ENCODE measurements at places on chromosomes 5 and 9.

- no peak for DNase-seq
These were observed 49.2 kb upstream of the SHOC1 start for GRCh38 chr9:111843971-111844370.

DNA sequence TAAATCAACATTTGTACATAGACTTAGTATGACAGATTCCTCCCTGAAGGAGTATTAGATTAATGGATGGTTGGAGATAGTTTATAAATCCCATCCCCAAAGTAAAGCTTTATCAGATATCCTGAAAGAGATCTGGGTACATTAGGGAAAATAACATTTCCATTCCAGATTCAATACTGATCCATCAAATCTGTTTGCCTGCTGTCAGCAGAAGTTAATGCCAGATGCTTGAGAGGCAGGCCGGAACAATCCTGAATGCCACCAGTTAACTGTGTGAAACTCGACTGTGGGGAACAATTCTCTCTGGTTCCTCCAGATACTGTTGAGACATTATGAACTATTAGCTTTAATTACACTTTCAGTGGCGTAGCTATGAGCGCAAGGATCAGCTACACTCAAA lies 1166.8 kb downstream of the MAT2B start:
- no peak for DNase-seq

GRCh38 chr9:133932633-133933032 lies 59.5 kb downstream of the VAV2 start:
- DNase-seq: no peak

- no peak for DNase-seq
These were observed 195.0 kb downstream of the KIAA0825 start for GRCh38 chr5:94423411-94423810.

DNA sequence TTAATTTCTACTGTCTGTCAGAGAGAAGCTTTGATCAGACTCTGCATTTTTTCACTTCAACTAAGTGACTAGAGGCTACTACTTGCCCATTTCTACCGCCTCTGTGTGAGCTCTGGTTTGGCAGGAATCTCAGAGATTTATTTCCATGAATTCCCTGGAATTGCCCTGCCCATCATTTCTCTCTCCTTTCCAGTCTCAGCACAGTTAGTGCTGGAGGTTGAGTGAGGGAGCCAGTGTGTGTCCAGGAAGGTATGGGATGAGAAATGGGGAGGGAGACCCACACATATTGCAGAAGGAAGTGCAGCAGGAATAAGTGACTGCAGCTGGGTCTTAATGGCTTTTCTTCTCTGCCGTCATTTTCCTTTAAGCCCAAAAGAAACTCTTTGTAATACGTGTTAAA lies 443.1 kb upstream of the ZNF462 start:
- no peak for DNase-seq

DNA sequence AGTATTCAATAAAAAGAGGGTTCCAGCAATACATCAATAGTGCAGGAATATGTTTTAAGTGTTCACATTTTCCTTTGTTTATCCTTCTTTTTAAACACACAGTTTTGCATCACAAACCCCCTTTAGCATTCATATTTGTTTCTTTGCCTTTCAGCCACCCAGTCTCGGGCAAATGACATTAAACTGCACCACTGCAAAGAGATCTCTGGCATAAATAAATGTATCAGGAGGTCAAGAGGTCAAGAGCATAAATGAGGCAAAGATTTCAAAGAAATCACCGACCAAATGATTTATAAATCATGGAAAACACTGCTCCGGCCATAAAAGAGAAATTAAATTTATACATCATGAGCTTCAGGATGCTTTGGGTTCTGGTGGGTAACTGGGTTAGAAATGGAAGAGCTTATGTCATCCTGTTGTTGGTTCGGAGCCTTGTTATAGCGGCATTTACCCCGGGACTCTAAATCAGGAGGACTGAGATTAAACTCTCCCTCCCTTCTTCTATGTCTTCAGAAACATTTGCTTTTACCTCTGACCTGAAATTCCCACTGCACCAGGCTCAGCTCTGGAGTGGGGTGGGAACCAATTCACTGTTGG lies 449.6 kb upstream of the CLINT1 start:
- no peak for DNase-seq

DNA sequence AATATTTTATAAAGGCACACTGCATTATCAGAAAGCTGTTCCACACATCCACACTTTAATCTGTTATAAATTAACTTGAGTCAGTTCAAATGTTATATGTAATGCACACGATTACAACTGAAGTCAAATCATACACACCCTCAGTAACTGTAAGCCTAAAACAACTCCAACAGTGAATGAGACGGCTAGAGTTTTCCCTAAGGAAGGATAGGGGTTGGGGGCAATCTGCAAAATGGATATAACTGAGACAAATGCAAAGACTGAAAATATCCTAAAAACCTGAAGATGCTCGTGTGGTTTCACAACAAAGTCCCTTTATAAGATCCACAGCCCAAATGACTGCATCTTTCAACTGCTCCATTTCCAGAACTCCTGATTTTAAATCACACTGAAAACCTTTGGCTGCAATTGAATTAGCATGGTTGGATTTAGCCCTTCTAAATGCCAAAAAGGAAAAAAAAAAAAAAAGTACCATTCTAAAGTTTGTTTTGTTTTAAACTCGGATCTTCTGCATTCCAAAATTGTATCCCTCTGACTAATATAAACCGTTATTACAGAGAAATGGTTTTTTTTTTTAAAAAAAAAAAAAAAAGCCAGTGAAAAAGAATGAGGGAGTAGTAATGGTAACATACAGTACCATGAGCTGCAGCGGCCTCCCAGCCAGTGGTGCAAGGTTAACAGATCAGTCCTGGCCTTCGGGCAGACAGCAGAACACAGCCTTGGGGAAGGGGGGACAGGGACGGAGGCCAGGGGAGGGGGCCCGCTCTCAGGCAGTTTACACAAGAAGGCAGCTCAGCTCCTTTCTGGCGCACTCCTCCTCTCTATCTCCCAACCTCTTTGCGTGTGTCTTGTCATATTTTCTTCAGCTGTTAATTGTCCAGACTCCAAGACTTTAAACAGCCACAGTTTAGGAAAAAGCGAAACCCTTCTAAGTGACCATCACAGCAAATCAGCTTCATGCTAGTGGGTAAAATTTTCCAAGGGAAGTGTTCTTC lies 166.1 kb downstream of the BNC2 start:
- DNase-seq: no peak

- DNase-seq: no peak
These were observed 545.3 kb upstream of the PTPRD start for GRCh38 chr9:11158063-11158462.

DNA sequence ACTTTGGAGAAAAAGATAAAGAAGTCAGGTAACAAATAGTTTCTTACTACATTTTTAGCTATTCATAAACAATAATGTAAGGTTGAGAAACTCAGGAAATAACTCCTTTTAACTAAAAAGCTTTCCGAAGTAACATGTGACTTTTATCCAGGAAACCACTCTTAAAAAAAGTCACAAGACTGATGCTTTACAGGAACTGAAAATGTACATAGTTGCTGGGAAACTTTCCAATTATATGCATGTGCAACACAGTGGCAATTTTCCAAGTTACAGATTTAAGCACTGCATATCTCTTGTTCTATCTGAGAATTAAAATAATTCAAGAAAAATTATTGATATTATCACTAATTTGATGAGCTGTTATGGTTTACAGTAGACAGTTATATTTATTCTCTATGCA lies 105.2 kb downstream of the CDH10 start:
- no peak for DNase-seq

DNA sequence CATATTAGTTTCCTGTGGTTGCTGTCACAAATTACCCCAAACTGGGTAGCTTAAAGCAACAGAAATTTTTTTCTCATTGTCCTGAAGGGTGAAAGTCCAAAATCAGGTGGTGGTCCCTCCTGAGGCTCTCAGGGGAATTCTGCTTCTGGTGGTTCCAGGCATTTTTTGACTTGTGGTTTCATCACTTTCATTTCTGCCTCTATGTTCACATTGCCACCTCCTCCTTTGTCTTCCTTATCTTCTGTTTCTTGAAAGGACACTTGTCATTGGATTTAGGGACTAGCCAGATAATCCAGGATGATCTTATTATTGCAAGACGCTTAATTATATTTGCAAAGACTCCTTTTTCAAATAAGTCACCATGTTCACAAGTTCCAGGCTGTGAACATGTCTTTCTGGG lies 43.2 kb downstream of the KCNMB1 start:
- DNase-seq: no peak

DNA sequence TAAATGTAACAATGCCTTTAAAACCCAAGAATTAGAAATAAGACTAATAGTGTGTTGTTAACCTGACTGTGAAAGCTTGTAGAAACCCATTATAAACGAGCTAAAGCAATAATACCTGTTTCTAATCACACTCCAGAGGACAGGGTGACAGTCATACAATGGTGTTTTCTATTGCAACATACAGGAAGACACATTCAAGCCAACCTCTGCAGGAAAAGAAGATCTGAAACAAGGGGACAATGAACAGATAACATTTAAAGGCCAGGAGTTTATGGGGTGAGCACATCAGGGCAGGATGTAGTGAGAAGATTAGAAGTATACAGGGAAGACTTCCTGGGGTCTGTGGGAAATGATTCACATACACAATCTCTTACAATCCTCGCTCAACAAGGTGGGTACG lies 13.8 kb downstream of the BARHL1 start:
- DNase-seq: no peak

GRCh38 chr5:135738564-135738875 lies 95.9 kb upstream of the SLC25A48 start:
- DNase-seq: no peak

DNA sequence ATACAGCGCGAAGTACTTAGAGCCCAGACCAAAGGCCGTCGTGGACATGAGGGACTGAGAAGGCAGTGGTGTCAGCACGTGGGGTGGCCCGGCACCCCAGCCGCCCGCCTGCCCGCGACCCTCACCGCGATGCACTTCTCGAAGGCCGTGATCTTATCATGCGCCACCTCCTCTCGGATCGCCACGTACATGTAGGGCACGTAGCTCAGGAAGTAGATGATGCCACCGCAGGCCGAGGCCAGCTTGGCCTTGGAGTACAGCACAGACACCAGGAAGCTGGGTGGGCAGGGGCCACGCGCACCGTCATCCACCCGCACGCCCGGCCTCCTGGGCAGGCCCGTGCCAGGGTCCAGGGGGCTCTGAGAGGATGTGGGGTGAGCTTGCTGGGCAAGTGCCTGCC lies 11.0 kb downstream of the ABCA2 start:
- DNase-seq: no peak

GRCh38 chr9:38214432-38214831 lies 145.4 kb upstream of the SHB start:
- no peak for DNase-seq

DNA sequence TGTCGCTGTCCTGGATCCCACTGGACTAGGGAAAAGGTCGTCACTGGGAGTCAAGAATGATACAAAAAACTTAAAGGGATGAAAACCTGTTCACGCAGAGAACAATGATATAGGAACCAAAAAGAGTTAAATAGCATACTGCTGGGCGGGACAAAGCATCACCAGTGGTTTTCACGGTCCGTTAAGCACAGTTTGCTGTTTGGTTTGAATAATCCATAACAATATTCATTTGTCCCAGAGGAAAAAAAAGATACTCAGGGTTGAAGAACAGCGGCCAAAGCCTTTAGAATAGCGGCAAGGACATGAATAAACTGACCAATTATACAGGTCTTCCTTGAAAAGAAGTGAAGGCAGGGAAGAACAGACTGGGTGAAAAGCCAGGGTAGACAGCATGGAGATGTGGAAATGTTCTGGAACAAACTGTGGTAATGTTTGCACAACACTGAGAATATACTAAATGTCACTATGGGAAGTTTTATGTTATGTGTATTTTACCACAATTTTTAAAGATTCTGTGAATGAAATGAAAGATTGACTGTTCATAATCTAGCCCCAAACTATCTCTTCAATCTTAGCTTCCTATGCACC lies 60.8 kb downstream of the MTMR12 start:
- DNase-seq: no peak

DNA sequence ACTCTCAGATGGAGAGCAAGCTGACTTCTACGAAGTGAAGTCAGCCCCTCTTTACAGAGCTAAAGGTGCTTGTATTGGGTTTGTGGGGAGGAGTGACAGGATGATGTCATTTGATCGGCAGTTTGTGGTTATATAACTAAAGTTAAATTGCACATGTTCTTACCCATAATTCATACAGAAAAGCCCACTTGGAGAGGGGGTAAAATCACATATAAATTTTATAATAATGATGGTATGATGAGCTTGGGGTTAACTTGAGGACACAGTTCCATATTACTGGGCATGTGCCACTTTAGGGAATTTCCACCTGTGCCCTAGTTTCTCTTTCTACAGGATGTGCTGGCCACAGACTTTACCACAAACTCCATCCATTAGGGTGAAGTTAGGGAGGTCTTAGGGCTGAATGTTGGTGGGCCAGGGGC lies 1178.6 kb upstream of the CDH9 start:
- no peak for DNase-seq

- no peak for DNase-seq
These were observed 41.8 kb downstream of the COL27A1 start for GRCh38 chr9:114196979-114197622.

DNA sequence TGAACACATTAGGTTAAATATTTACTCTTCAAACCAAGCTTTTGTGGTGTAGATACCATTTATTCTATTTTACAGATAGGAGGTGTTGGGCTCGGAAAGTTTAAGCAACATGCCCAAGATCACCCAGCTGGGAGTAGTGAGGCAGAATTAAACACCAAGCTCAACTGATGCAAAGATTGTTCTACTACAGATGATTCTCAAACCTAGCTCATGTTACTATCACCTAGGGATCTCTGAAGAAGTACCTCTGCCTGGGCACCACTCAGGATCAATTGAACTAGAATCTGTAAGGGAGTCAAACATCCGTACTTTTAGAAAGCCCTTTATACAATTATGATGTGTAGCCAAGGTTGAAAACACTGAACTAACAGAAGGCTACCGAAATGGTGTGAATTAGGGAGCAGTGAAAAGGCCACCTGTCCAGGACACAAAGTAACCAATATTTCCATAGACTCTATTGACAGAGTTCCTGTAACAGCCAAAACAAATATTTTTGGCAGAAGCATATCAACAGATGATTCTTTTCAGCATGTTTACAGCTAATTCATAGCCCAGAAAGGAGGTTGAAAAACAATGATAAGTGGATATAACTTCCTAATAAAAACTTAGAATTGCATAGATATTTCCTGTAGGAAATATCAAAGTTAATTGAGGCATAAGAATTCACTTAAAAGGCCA lies 158.5 kb upstream of the PTGER4 start:
- no peak for DNase-seq

- no peak for DNase-seq
These were observed 22.8 kb upstream of the GRPEL2 start for GRCh38 chr5:149322518-149322917.

GRCh38 chr5:5209089-5209488 lies 69.0 kb downstream of the ADAMTS16 start:
- no peak for DNase-seq

DNA sequence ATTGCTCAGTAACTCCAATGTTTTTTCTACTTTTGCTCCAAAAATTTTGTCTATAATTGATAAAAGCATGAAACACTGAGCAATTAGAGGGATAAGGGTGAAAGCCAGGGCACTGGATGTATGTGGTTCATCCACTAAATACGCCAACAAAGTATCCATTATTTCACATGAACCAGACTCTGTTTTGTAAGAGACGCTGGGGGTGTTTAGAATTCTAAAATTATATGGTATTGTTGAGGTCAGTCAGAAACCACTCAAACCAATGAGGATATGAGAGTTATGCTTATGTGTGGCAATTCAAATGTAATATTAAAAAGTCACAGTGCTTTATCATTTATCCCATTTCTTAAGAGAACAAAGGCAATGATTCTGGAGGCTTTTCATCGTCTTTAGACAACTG lies 220.2 kb downstream of the EFNA5 start:
- DNase-seq: no peak

All from T-helper 1 cell (primary cell).